PC-9 (cell line): ENCODE measurements at places on chromosomes 6 and 20.
A peak's percentile ranks its signal among the peaks of the same experiment; 100 is the strongest.

- H3K36me3 ChIP-seq: no peaks in the 10 kb centered on the region
- no peak overlapping the region; the same call in 1 of the 2 replicates for H3K4me3 ChIP-seq
- peaks cover 11% of the 10 kb centered on the region for H3K4me1 ChIP-seq
- no peaks in the 10 kb centered on the region for H3K27me3 ChIP-seq
- peak overlapping the region; percentile 40 for H3K27ac ChIP-seq
Measured at GRCh38 chr20:38460040-38460623, 12.5 kb upstream of the RALGAPB start.

DNA sequence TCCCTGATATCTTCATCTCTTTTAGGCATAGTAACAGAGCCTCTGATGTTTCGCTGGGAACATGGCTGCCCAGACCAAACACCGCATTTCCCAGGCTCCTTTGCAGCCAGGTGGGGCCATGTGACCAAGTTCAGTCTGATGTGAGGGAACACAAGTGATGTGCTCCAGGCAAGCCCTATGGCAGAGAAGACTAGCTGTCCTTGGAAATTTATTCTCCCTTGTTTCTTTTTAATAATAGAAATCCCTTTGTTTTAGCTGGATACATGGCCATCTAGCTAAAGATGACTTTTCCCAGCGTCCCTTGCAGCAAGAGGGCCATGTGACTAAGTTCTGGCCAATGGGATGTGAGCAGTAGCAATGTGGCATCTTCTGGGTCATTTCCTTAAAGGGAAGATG lies 30.8 kb downstream of the SLC2A10 start:
- no peaks in the 10 kb centered on the region for H3K36me3 ChIP-seq
- peaks cover 29% of the 10 kb centered on the region for H3K4me1 ChIP-seq
- H3K4me3 ChIP-seq: peak overlapping the region; percentile 34; the same call in 1 of the 2 replicates
- DNase-seq: no peak
- no peaks in the 10 kb centered on the region for H3K27me3 ChIP-seq
- H3K27ac ChIP-seq: peak overlapping the region; percentile 93

GRCh38 chr6:112606656-112607435 lies 259.7 kb downstream of the RFPL4B start:
- H3K27me3 ChIP-seq: no peaks in the 10 kb centered on the region
- H3K4me1 ChIP-seq: no peaks in the 10 kb centered on the region
- no peaks in the 10 kb centered on the region for H3K36me3 ChIP-seq
- no peak overlapping the region for H3K27ac ChIP-seq

DNA sequence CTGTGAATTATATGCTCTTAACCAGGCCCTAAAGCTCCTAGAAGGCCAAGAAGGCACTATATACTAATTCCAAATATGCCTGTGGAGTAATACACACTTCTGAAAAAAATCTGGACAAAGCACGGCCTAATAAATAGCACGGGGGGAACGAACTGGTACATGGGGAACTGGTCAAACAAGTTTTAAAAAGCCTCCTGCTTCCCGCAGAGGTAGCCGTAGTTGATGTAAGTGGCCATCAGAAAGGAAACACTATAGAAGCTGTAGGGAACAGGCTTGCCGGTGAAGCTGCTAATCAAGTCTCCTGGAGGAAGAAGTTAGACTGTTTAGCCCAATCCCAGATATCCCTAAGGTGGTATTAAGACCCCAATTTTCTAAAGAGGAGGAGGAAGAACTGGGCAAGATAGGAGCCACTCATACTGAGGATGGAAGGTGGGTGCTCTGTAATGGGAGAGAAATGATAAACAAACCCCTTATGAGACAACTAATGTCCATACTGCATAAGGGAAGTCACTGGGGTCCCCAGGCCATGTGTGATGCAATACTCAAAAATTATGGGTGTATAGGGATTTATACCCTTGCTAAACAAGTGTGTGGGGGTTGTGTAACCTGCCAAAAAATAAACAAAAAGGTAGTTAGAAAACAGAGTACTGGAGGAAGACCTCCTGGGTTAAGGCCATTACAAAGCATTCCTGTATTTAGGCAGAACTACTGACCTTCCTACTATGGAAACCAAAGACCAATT lies 27.1 kb upstream of the ZNF318 start:
- no peaks in the 10 kb centered on the region for H3K36me3 ChIP-seq
- DNase-seq: peak; percentile 83
- H3K27ac ChIP-seq: peak overlapping the region; percentile 62
- peaks cover 40% of the 10 kb centered on the region for H3K4me1 ChIP-seq
